ENCODE measurements at places on chromosomes 7 and 10.
A peak's percentile ranks its signal among the peaks of the same experiment; 100 is the strongest.

DNA sequence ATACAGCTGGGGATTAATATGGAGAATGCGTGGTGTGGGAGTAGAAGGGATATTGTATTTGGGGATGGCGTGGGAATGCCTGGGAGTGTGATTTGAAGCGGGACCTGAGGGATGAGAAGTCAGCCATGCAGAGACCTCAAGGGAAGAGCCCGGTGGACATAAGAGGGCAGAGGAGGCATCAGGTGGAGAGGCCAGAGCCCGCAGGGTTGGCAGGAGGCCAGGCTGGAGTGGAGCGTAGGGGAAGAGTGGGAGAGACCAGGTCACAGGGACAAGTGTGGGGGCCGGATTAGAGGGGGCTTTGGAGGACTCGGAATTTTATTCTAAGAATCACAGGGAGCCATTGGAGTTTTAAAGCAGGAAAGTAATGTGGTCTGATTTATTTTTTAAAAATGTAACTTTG, 2.0 kb downstream of the NDUFB2 start:
- DNase-seq = no peak

DNA sequence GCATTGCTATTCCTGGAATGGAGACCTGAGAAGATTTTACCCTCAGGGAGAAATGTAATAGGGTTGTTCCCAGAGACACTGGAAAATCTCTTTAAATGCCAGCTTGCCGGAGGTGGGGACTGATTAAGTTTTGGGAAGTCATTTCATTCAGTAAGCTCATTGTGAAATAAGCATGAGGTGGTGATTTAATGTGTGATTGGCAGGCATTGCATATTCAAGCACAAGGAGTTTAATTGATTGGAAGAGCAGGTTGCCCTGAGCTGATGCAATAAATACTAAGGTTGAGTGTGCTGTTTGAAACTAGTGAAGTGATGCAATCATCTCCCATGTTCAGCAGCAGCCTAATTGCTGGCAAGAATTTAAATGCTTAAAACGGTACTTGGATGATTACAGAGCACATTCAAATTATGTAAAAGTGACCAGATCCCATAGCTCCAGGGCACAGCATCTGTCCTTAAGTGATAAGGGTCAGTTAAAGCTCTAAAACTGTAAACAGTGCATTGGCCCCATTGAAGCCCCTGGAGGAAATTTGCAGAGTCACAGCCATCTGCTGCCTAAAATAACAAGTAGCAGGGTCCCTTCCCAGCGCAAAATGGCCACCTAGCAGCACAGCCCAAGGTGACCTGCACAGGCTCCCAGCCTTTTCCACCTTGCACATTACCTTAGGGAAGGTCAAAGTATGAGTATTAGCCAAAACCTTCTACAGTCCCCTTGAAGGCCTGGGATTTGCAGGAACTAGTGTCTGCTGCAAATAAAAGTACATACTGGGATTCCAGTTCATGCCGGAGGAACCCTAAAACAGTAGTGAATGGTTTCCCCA, 92.1 kb downstream of the CCDC71L start:
- peak; percentile 73 for DNase-seq

DNA sequence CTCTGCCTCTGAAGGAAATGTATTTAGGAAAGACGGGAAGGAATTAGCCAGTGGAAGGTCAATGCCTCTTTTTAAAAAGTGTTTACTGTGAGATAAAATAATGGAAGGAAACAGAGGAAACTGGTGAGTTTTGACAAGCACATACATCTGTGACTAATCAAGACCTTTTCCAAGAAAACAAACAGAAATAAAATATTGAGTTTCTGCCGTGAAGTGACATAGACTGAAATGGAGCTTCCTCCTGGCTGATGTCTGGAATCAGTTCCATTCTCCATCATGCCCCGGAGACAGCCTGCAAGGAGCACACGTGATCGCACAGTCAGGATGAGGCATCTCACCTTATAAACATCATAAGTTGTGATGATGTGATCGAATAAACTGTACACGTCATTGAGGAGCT, 30.7 kb downstream of the TECTB start:
- no peak for DNase-seq

GRCh38 chr7:137354396-137354795, 10.9 kb upstream of the PTN start:
- DNase-seq = no peak

DNA sequence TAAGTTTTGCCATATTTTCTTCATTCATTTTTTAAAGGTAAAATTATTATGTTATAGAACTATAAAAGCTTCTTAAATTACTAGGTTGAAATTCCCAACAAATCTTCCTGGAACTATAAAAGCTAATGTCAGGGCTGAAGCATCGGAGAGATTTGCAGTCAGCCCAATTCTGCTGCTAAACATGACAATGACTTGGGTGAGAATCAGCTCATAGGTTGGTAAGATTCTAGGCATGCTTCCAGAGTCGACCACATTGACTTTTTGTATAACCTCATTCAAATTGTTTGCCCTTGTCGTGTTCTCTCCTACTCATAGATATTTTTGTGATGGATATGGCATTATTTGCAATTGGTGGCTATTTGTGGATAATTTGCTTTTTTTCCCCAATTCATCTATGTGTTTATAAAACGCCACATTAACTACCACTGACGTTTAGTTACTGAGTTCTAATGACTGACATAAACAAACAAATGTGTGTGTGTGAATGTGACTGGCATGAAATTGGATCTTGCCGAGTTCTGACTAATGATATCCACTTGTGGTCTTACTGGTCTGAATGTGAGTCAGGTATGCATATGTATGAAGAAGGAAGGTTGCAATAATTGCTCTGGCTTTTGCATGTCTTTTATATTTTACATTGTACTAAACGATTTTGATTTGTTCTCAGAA, 579.8 kb downstream of the PARD3 start:
- no peak for DNase-seq

GRCh38 chr7:94228223-94228622, 166.5 kb upstream of the COL1A2 start:
- no peak for DNase-seq

DNA sequence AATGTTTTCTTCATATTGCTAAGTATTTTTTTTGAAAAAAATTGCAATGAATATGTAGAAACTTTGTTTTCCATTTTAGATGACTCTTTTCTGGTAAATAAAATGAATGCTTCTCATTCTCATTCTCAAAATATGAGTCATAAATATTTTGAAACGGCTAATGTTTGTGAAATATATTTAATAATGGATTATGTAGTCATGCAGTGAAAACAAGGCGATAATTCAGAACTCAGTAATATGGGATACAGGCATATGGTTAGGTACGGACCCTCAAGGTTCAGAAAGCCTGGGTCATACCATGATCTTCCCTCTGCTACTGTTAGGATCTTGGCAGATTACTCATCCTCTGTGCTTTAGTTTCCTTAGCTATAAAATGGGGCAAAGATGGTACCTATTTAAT, 46.2 kb upstream of the SLC39A12 start:
- DNase-seq = peak; percentile 3

DNA sequence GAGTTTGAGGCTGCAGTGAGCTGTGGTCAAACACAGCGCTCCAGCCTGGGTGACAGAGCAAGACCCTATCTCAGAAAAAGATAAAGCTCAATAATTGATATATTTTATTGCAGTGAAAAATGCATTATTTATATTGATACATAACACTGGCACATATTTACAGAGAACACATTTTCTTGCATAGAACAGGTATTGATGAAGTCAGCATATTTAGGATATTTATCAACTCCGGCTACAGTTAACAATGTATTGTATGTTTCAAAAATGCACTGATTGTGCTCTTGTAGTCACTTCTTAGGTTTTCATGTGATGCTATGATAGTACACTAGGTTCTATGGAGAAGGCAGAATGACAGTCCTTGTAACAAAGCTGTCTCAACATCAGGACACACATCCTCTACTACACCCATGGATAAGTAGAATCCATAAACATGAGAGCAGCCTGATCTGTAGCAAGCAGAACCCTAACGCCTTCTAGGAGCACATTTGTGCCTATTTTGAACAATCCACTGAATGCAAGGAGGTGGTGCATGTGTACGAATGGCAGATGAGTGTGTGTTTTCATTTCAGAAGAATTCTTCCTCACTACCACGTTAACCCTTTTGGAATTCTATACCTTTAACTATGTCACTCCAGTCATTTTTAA, 586.1 kb upstream of the CELF2 start:
- no peak for DNase-seq
